ENCODE measurements at places on chromosomes 3 and 15. TPM values are rescaled to one million over a fixed set of nuclear protein-coding genes. Genes with fewer than 3 reads are reported as not detected.

The SNRK gene
- 44.3 TPM for total RNA-seq

The NOX5 gene
- total RNA-seq, result 0.53 TPM

The ANKRD63 gene
- total RNA-seq, result not detected

The PTPRG gene
- total RNA-seq, result 129 TPM

The LXN gene
- total RNA-seq, result 1.2 TPM

The GOLGA8G gene
- not detected for total RNA-seq

The CFAP100 gene
- not detected for total RNA-seq

The NR2E3 gene
- not detected for total RNA-seq

The GREM1 gene
- not detected for total RNA-seq

The FOXB1 gene
- not detected for total RNA-seq

The CYP8B1 gene
- total RNA-seq, result 0.43 TPM

The EPHA3 gene
- 3.3 TPM for total RNA-seq

DNA sequence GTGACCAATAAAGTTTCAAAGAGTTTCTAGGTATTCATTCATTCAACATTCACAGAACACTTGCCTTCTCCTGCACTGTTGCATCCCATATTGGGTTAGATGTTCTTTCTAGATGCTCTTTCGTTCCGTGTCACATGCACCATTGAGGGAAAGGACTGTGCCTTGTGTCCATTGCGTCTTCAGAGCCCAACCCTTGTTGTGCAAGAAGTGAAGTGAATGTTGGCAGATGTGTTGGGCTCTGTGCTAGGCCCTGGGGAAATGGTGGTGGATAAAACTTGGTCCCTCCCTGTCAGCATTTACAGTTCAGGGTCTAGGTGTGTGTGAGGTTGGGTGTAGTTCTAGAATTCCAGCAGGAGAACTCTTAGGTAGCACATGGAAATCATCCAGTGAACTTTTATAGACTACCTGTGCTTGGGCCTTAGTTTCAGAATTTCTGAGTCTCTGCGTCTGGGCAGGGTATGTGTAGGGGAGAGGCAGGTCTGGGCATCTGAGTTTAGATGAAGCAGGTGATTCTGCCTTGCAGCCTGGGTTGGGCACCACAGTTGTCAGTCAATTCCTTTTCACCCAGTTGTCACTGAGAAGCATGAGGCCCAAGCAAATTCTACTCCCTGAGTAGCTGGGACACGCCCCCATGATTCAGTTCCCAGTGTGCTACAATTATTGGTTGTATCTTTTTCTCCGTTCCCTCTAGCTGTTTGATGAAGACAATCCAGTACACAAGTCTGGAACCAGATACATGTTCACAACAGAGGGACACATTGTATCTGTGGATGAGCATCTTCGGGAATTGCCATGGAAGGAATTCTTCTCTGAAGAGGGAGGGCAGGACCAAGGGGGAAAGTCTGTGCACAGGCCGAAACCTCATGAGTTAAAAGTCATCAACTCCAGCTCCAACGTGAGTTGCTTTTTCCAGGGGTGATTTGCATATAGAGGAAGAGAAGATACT lies 25.4 kb downstream of the EDEM1 start:
- DNase-seq, result no peak
- no peaks in the 10 kb centered on the region for H3K27me3 ChIP-seq
- H3K36me3 ChIP-seq, result peaks cover 90% of the 10 kb centered on the region
- H3K4me1 ChIP-seq, result no peaks in the 10 kb centered on the region

DNA sequence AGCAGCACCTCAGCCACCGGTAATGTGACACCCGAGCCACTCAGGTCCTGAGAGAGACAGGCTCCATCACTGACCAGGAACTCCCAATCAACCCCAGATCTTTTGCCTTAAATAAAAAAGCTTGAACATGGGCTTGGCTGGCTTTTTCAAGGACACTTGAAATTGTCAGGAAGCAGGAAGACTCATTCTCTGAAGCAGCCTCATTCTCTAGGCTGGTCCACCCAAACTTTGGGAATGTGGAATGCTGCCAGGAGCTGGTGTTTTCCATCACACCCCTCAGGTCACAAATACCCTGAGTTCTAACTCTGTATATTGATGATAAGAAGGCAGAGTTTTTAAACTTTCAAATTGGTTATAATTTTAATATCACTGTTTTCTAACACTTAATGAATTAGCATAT lies 17.0 kb downstream of the CXCR6 start:
- H3K4me1 ChIP-seq, result no peaks in the 10 kb centered on the region
- no peaks in the 10 kb centered on the region for H3K27me3 ChIP-seq
- no peak overlapping the region for H3K27ac ChIP-seq
- no peak overlapping the region for H3K4me3 ChIP-seq

GRCh38 chr3:123534264-123534663 lies 50.6 kb downstream of the HACD2 start:
- H3K4me3 ChIP-seq, result no peak overlapping the region
- DNase-seq, result no peak
- H3K27me3 ChIP-seq, result no peaks in the 10 kb centered on the region
- H3K27ac ChIP-seq, result no peak overlapping the region

DNA sequence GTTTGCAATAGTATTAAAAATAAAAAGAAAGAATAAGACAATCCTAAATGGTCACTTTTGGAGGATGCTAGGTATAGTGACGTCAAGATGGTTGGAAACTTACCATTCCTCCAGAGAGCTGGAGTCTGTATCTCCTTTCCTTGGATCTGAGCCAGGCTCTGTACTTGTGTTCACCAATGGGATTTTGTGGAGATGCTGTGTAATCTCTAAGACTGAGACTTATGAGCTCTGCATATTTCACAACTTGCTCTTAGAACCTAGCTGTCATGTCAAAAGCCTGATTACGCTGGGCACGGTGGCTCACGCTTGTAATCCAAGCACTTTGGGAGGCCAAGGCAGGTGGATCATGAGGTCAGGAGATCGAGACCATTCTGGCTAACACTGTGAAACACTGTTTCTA lies 126.8 kb upstream of the CLSTN2 start:
- H3K4me1 ChIP-seq, result no peaks in the 10 kb centered on the region
- no peaks in the 10 kb centered on the region for H3K27me3 ChIP-seq
- no peak overlapping the region for H3K27ac ChIP-seq
- no peak overlapping the region for H3K4me3 ChIP-seq
- no peaks in the 10 kb centered on the region for H3K36me3 ChIP-seq
- no peak for DNase-seq

GRCh38 chr15:58348095-58348812 lies 83.5 kb upstream of the LIPC start:
- no peak overlapping the region for H3K27ac ChIP-seq
- no peaks in the 10 kb centered on the region for H3K4me1 ChIP-seq

- DNase-seq, result no peak
- no peaks in the 10 kb centered on the region for H3K27me3 ChIP-seq
- no peaks in the 10 kb centered on the region for H3K36me3 ChIP-seq
- H3K4me1 ChIP-seq, result no peaks in the 10 kb centered on the region
- H3K4me3 ChIP-seq, result no peak overlapping the region
- H3K27ac ChIP-seq, result no peak overlapping the region
Observed at GRCh38 chr3:89221924-89222323, 114.5 kb downstream of the EPHA3 start.

DNA sequence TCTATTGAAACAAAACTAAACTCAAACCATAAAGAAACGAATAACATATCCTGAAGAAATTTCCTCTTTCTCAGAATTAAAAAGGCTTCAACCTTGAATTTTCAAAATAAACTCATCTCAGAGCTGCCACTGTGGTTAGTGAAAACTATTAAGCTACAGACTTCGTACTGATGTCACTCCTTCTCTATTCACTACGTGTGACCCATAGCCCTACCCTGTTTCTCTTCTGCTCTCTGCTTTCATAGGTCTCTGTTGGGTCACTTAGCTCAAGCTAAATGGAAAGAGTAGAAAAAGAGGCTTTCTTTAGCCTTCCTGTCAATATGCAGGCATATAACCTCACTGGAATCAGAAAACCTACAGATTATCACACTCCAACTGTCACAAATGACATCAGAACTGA lies 126.6 kb upstream of the MME start:
- no peaks in the 10 kb centered on the region for H3K4me1 ChIP-seq
- H3K27me3 ChIP-seq, result no peaks in the 10 kb centered on the region
- H3K36me3 ChIP-seq, result no peaks in the 10 kb centered on the region
- no peak for DNase-seq

- no peak for DNase-seq
- no peak overlapping the region for H3K4me3 ChIP-seq
- peaks cover 70% of the 10 kb centered on the region for H3K36me3 ChIP-seq
- H3K27ac ChIP-seq, result no peak overlapping the region
- peaks cover 31% of the 10 kb centered on the region for H3K4me1 ChIP-seq
- H3K27me3 ChIP-seq, result no peaks in the 10 kb centered on the region
Observed at GRCh38 chr3:70970952-70971351, 612.6 kb downstream of the FOXP1 start.

DNA sequence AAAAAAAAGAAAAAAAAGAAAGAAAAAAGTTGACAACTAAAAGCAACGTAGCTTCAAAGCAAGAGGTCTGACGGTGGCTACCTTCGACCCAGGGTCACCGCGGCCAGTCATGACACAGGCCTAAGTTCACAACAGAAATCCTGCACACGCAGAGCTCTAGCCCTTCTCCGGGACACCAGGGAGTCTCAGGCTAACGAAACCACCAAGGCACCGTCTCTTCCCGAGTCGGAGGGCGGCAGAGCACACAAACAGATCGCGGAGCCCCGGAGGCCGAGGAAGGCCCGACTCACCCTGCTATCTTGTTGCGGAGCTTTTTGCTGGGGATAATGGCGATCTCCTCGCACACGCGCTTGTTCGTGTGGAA lies 584 bp downstream of the RPS17 start:
- H3K27me3 ChIP-seq, result no peaks in the 10 kb centered on the region
- H3K4me3 ChIP-seq, result peak overlapping the region; percentile 76
- H3K27ac ChIP-seq, result peak overlapping the region; percentile 78
- no peaks in the 10 kb centered on the region for H3K4me1 ChIP-seq
- DNase-seq, result no peak
- peaks cover 42% of the 10 kb centered on the region for H3K36me3 ChIP-seq

- H3K4me1 ChIP-seq, result no peaks in the 10 kb centered on the region
- H3K27me3 ChIP-seq, result peaks cover 9% of the 10 kb centered on the region
- H3K36me3 ChIP-seq, result no peaks in the 10 kb centered on the region
- no peak overlapping the region for H3K27ac ChIP-seq
- no peak overlapping the region for H3K4me3 ChIP-seq
Observed at GRCh38 chr15:101501703-101502373, 12.3 kb upstream of the PCSK6 start.

DNA sequence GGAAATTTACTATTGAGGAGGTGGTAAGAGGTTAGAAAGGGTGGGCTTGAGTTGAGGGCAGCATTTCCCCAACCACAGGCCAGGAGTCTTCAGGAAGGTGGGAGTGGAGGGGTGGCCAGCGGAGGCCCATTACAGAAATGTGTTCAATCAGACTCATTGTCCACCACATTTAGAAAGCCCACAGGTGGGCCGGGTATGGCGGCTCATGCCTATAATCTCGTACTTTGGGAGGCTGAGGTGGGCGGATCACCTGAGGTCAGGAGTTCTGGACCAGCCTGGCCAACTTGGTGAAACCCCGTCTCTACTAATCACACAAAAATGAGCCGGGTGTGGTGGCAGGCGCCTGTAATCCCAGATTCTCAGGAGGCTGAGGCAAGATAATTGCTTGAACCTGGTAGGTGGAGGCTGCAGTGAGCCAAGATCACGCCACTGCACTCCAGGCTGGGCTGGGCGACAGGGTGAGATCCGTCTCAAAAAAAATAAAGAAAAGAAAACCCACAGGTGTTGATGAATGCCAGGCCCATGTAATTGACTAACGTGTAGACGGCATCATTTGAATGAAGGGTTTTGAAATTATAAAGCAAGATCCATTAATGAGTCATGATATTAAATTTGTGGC lies 12.2 kb upstream of the SYNM start:
- H3K4me3 ChIP-seq, result no peak overlapping the region
- H3K27me3 ChIP-seq, result no peaks in the 10 kb centered on the region
- H3K4me1 ChIP-seq, result no peaks in the 10 kb centered on the region
- H3K36me3 ChIP-seq, result no peaks in the 10 kb centered on the region
- H3K27ac ChIP-seq, result no peak overlapping the region

GRCh38 chr3:119365418-119365817 lies 71.2 kb downstream of the ARHGAP31 start:
- H3K4me3 ChIP-seq, result no peak overlapping the region
- no peaks in the 10 kb centered on the region for H3K27me3 ChIP-seq
- H3K36me3 ChIP-seq, result peaks cover 12% of the 10 kb centered on the region
- no peak for DNase-seq
- H3K27ac ChIP-seq, result no peak overlapping the region

- H3K27me3 ChIP-seq, result no peaks in the 10 kb centered on the region
- no peaks in the 10 kb centered on the region for H3K4me1 ChIP-seq
- H3K36me3 ChIP-seq, result no peaks in the 10 kb centered on the region
- H3K4me3 ChIP-seq, result no peak overlapping the region
Observed at GRCh38 chr15:91104111-91104510, 4.1 kb downstream of the SV2B start.

GRCh38 chr3:3778641-3779270 lies 20.5 kb upstream of the LRRN1 start:
- H3K4me1 ChIP-seq, result no peaks in the 10 kb centered on the region
- H3K4me3 ChIP-seq, result no peak overlapping the region
- H3K36me3 ChIP-seq, result no peaks in the 10 kb centered on the region

- H3K27ac ChIP-seq, result no peak overlapping the region
- no peaks in the 10 kb centered on the region for H3K36me3 ChIP-seq
- H3K27me3 ChIP-seq, result no peaks in the 10 kb centered on the region
Observed at GRCh38 chr15:99906793-99907192, 173.6 kb upstream of the LYSMD4 start.

DNA sequence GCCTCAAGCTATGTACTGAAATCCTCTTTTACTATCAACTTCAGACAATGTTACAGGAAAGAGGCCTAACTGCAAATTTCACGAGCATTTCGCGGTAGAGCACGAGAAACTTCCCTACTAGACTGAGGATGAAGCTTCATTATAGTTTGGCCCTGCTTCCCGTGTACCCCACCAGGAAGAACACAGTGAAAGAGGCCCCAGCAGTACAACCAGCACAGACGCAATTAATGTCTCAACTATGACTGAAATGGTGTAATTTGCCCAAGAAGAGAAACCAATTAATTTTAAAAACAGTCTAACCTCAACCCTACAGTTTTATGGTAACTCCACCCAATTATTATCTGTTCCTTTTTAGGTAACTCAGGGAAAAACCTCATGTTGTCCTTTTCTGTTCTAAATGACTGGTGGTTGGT lies 12.1 kb downstream of the CHSY1 start:
- H3K4me3 ChIP-seq, result no peak overlapping the region
- peak; percentile 33 for DNase-seq
- peaks cover 5% of the 10 kb centered on the region for H3K36me3 ChIP-seq
- no peaks in the 10 kb centered on the region for H3K27me3 ChIP-seq

GRCh38 chr15:94231723-94232468 lies 535 bp downstream of the MCTP2 start:
- no peaks in the 10 kb centered on the region for H3K4me1 ChIP-seq
- no peaks in the 10 kb centered on the region for H3K27me3 ChIP-seq
- H3K4me3 ChIP-seq, result peak overlapping the region; percentile 76
- H3K36me3 ChIP-seq, result no peaks in the 10 kb centered on the region
- no peak for DNase-seq
- H3K27ac ChIP-seq, result peak overlapping the region; percentile 15

- no peaks in the 10 kb centered on the region for H3K36me3 ChIP-seq
- H3K27ac ChIP-seq, result no peak overlapping the region
- H3K4me3 ChIP-seq, result no peak overlapping the region
- no peaks in the 10 kb centered on the region for H3K4me1 ChIP-seq
Observed at GRCh38 chr15:52334491-52335160, 39.0 kb upstream of the MYO5C start.

All from ascending aorta (tissue), 2 donors.